ENCODE measurements at places on chromosomes 5 and 9.

DNA sequence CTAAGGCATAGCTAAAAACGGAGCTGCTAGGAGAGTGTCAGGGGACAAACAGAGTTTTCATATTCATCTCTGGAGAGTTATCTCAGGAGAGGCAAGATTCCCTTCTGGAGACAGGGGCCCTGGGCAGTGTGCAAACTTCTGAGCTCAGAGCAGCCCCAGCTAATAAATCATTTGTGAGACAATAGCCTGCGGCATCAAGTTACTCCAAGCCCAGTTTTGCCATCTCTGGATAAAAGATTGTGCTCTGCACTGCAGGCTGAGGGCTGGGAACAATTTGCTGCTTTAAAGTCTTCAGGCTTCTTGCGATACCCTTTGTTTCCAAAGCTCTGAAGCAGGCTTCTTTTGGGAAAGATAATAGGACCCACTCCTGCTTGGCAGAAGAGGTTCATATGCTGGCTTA lies 164.3 kb upstream of the BRINP1 start:
- DNase-seq, result peak; percentile 5

DNA sequence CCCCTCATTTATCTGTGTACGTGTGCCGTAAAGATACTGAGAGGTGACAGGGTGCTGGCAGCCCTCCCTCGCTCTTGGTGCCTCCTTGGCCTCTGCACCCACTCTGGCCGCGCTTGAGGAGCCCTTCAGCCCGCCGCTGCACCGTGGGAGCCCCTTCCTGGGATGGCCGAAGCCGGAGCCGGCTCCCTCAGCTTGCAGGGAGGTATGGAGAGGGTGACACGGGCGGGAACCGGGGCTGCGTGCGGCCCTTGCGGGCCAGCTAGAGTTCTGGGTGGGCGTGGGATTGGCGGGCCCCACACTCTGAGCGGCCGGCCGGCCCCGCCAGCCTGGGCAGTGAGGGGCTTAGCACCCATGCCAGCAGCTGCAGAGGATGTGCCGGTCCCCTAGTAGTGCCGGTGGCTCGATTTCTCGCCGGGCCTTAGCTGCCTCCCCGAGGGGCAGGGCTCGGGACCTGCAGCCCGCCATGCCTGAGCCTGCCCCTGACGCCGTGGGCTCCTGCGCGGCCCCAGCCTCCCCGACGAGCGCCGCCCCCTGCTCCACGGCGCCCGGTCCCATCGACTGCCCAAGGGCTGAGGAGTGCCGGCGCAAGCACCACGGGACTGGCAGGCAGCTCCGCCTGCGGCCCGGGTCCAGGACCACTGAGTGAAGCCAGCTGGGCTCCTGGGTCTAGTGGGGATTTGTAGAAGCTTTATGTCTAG lies 21.6 kb downstream of the NKX2-5 start:
- no peak for DNase-seq

DNA sequence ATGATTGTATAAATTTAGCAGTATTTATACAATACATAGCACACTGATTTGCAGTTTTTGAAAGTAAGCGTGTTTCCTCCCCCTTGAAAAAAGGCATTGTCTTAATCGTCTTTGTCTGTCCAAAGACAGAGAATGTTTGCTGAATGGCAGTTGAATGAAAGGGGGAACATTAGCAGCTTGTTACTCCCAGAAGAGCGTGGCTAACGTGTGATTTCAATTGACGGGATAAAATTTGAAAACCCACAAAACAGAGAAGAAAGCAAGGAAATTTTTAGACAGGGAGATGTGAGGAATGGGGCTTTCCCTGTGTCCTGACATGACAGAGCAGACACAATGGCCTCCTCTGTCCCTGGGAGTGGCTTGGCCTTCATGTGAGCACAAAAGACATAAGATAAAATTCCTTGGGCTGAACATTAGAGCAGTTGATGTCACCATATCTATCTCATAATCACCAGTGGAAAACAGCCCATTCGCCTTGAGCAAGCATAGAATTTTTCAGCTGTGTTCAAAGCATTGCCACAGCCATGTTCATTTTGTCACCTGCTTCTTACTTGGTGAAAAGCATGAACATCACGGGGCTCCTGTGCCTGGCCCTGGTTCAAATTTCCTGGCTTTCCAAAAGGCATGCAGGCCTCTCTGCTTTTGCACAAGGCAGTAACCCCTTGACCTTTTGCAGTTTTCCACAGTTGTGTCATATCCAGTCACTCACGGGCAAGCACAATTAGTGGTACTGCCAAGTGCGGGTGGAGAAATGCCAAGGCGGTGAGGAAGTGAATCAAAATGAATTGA lies 126.9 kb downstream of the TLE1 start:
- no peak for DNase-seq

DNA sequence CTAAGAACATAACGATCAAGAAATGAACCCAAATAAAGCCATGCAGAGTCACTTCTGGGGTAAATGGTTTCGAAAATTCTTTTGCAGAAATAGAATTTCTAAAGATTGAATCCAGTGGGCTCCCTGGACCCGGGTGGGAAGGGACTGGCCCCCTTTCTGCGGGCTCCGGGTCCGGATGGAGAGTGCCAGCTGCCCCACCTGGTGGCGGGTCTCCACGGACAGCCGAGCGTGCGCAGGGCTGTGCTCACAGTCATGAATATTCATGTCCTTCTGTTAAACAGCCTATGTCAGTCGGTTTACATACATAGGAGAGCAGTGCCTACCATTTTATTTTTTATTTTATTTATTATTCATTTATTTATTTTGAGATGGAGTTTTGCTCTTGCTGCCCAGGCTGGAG lies 4.7 kb upstream of the PPP1R26 start:
- peak; percentile 78 for DNase-seq
